ENCODE measurements at places on chromosomes 6 and 20. TPM values are rescaled to one million over a fixed set of nuclear protein-coding genes. Genes with fewer than 3 reads are reported as not detected.

GRCh38 chr6:105257340-105257739 lies 77.5 kb upstream of the POPDC3 start:
- no peak for DNase-seq

DNA sequence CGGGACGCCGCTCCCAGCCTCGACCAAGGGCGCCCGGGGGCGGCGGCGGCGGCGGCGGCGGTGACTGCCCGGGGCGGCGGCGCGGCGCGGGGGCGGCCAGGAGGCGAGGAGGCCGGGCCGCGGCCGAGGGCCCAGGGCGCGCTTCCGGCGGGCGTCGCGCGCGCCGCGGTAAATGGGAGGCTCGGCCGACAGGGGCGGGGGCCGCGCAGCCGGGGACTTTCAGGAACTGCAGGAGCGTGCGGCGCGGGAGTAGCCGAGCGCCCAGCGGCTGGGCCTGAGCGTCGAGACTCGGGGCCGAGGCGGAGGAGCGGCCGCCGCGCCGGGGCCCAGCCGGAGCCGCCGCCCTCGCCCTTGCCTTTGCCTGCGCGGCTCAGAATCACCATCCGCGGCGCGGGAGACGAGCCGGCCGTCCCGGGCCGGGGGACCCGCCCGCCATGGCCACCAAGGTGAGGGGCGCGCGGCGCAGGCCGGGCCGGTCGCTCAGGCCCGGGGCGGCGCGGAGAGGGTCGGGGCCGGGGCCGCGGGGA lies at the start of gene SNX9:
Gene SNX9 (plus strand): TSS at position 246 of the 527 bp plus-strand sequence. CDS start 189 bp downstream, at position 435.
- peak; percentile 91 for DNase-seq

DNA sequence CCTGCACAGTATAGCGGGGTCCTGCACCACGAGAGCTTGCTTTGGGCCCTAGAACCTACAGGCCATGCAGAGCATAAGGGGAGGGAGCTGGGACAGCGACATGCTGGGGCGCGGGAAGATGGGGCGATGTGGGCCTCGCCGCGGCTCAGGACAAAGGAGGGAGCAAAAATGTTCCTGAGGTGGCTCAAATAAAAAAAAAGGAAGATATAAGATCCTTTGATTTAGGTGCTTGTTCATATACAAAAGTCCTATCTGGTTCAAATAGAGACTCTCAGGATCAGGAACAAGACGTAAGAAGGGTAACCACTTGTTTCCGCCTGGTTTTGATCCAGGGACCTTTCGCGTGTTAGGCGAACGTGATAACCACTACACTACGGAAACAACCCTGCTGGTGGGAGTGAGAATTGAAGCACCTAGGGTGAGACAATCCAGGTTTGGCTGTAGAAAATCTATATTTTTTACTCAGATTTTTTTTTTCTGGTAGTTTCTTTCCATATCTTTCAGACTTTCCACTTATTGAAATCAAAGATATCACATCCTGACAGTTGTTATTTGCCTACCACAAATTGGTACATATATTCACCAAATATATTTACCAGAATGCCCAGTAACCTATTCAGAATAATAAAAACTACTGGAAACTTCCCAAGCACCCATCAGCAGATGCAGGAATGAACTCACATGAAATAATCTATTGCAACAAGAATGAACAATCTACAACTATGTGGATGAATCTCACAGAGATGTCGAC lies 177.9 kb upstream of the ZNF184 start:
- DNase-seq, result peak; percentile 3

- DNase-seq, result no peak
These were observed 87.5 kb upstream of the MPC1 start for GRCh38 chr6:166470029-166470862.

DNA sequence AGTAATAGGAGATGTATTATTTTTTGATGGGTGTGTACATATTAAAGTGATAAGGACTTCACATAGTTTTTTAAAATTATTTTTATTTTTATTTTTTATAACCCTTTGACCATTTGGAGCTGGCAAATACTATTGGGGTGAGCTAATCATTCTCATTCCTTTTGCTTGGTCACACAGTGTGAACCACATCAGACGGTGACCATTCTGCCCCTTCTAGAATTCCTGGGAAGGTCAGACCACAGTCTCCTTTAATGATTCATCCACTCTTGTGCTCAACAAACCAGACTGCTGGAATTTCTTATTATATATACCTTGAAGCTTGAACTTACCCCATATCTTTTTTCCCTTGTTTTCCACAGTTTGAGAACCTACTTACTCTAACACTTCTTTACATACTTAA lies 23.9 kb upstream of the PRL start:
- no peak for DNase-seq

- no peak for DNase-seq
These were observed 653 bp downstream of the LMBRD1 start for GRCh38 chr6:69796073-69796641.

Gene PTK6
- polyA plus RNA-seq, result 2.6 TPM

DNA sequence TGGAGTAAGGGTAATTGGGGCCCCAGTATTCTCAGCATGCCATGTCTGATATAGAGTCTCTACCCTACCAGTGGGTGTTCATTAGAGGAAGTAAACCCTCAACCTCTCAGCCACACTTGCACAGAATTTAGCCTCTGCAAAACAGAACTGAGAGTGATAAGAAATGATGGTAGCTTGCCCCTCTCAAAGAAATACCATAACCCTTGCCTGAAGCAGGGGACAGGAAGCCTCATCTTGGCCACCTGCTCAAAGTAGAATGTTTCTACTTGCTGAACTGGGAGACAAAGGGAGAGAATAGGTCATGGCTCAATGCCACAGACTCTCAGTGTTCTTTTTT lies 33.7 kb downstream of the SPTLC3 start:
- DNase-seq, result no peak

DNA sequence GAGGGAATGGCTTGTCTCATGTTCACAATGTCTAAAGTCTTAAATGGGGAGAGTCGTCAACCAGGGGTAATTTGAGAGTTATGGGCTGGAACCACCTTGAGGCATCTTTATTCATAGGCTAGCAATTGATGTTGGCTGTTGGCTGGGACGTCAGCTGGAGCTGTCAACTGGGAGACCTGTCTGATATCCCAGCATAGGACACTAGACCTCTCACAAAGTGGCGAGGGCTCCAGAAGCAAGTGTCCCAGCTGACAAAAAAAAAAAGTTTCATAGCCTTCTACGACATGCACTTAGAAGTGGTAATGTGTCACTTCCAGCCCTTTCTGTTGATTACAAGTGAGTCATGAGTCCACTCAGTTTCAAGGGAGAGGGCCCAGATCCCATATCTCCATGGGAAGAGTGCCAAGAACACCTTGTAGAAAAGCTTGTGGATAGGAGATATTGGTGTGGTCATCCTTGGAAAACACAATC lies 278.0 kb downstream of the ESR1 start:
- no peak for DNase-seq

- DNase-seq, result no peak
These were observed 195.6 kb downstream of the HDGFL1 start for GRCh38 chr6:22765015-22765414.

- peak; percentile 57 for DNase-seq
These were observed 65.4 kb upstream of the RIN2 start for GRCh38 chr20:19692685-19693119.

- DNase-seq, result no peak
These were observed 21.7 kb downstream of the SEC63 start for GRCh38 chr6:107936162-107936909.

Gene OR2J3
- polyA plus RNA-seq, result not detected

GRCh38 chr6:111427341-111428116 lies 55.5 kb downstream of the REV3L start:
- DNase-seq, result no peak

Gene ZBTB12
- 2.2 TPM for polyA plus RNA-seq

DNA sequence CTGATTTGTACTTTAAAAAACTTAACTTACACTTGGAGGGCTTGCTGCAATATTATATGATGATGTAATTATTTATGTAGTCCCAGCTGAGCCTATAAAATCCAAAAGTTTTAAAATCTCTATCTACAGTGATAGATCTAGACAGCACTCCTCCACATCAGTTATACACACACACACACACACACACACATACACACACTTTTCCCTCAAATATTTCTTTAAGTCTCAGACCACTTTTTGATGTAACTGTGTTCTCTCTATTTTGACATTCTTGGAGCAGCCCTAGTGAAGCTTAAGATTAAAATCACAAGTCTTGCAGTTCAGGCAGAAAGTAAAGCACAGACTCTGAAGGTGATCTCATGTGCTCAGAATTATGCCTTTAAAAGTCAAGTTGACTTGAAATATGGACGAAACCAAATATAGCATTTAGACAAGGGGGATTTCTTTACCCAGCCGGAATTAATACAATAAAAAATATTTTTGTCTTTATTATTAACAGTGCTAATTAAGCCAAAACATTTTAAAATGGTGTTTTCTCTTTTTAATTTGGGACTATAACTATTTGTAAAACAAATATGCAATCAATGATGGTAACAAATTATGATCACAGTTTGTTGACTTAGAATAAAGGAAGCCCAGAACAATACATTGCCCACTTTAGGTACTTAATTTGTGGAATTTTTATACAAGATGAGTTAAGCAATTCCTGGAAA lies 63.5 kb upstream of the TMEM30A start:
- DNase-seq, result no peak

DNA sequence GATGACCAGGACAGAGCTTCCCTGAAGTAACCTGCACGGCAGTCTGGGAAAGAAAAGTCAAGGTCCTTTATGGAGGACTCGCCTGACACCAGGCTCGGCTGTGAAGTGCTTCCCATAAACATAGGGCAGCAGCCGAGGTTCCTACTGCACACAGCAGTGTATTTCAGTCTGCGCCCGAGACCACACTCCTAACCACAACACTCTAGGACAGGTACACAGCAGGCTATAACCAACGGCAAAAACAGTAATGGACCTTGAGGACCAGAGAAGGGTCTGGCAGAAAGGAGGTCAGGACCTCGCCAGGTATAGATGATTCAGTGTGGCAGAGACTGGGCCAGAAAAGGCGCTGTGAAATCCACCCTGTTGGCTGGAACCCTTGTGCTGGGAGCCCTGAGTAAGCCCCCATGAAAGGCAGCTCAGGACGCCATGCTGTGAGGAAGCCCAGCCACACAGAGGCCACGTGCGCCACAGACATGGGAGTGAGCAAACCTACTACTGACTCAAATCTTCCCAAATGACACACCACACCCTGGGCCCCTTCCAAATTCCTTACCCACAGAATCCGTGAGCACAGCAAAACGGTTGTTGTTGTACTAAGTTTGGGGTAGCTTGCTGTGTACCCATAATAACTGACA lies 129.6 kb upstream of the CST7 start:
- no peak for DNase-seq

- DNase-seq, result no peak
These were observed 219.0 kb downstream of the HACE1 start for GRCh38 chr6:104640761-104641160.

DNA sequence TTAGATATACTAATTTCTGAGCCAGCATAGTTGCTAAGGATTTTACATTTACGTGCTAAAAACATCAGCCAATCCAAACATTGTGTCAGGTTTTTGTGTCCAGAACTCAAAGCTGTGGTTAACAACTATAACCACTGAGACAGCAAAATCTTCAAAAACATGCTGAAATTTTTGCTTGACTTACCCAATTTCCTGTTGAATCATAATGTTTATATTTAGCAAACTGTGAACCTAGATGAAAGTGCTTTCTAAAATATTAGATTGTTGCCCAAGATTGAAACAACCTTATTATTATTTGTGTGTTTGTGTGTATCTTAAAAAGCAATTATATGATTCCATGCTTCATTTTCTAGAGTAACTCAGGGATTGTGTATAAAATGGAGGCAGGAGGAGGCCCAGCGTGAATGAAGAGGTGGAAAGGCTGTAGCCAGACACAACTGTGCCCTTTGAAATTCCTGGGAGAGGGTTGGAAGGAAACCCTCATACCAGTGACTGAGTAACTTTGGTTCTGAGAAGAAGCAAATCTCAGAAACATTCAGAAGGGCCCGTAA lies 48.0 kb downstream of the ARMC2 start:
- DNase-seq, result no peak

Gene RPN2
- 78.9 TPM for polyA plus RNA-seq

- DNase-seq, result no peak
These were observed 235.9 kb downstream of the BTBD3 start for GRCh38 chr20:12153628-12154027.
